Skin of body (tissue), 3 donors: ENCODE measurements at places on chromosomes 7 and 10. TPM values are rescaled to one million over a fixed set of nuclear protein-coding genes. Genes with fewer than 3 reads are reported as not detected.
A peak's percentile ranks its signal among the peaks of the same experiment; 100 is the strongest.

The HOXA9 gene
- total RNA-seq: 9.6 TPM

The MYH16 gene
- total RNA-seq: not detected

The DDIT4 gene
- 124 TPM for total RNA-seq

The ABCB4 gene
- total RNA-seq: 6.3 TPM

- DNase-seq: no peak
These were observed 112.5 kb downstream of the KMT2E start for GRCh38 chr7:105126436-105126975.

DNA sequence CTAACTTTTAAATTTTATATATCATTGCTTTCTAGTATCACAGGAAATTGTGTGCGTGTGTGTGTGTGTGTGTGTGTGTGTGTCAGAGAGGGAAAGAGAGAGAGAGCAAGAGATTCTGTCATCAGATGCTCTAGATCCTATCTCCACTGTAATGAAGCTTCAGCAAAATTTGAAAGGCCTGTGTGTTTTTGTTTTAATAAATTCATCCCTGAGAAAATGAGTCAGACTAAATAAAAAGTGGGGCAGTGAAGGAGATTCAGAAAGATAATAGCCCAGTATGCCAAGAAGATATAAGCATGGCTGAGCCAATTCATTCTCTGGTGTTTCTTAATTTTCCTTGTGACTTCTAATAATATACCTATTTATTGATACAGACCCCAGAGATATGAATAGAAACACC lies 184.2 kb upstream of the TMEM196 start:
- DNase-seq: no peak

- DNase-seq: no peak
These were observed 83.5 kb downstream of the HIPK2 start for GRCh38 chr7:139694389-139694676.

DNA sequence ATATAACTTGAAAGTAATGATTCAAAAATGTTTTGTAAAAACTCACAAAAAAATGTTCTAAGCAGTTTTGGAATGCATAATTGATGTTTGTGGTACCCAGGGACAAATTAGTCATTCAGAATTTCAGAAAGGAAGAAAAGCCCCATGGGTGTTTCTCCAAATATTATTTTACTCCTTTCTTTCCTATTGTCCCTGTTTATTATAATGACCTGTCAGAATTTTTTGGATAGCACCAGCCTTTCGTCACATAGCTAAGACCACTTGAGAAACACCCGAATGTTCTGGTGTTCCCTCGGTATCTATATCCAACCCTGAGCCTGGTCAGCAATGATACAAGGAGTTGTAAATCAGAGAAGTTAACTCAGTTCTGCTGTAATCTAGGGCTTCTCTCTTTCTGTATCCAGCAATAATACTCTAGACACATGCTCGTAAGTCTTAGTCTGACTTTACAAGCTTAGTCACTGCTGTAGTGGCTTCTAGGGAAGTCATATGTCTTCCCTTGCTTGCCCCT lies 64.8 kb upstream of the MEOX2 start:
- DNase-seq: peak; percentile 82

GRCh38 chr7:77674878-77675277 lies 21.4 kb upstream of the RSBN1L start:
- DNase-seq: no peak

- DNase-seq: no peak
These were observed 4.8 kb downstream of the SH3PXD2A start for GRCh38 chr10:103850572-103850895.

GRCh38 chr10:116444527-116445142 lies 17.0 kb downstream of the PNLIPRP3 start:
- DNase-seq: no peak

DNA sequence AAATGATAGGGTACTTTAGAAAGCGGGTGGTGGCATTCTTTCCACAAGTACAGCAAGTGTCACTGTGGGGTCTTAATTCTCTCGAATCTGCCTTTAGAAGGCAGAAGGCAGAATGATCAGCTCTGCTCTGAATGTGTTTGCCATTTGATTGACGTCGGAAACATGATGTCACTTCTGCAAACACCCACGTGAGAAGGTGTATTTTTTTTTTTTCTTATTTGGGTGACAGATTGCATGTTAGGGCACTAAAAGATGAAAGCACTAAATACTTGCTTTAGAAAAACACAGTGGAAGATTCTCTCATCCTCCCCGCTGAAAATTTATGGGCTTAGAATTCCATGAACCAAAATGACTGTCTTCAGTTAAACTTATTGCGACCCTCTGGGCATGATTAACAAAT lies 150.2 kb downstream of the TCF7L2 start:
- peak; percentile 14 for DNase-seq

GRCh38 chr7:149791-150636 lies 42.4 kb upstream of the FAM20C start:
- DNase-seq: no peak

GRCh38 chr10:91111060-91111459 lies 109.4 kb upstream of the PCGF5 start:
- no peak for DNase-seq

- DNase-seq: no peak
These were observed 13.8 kb upstream of the CLIP2 start for GRCh38 chr7:74275401-74275881.

- peak; percentile 24 for DNase-seq
These were observed 906 bp downstream of the CDK1 start for GRCh38 chr10:60778971-60779796.
